Vagina (tissue), 2 donors: ENCODE measurements at places on chromosomes 4 and X. TPM values are rescaled to one million over a fixed set of nuclear protein-coding genes. Genes with fewer than 3 reads are reported as not detected.

GC gene
- total RNA-seq, result not detected

DNA sequence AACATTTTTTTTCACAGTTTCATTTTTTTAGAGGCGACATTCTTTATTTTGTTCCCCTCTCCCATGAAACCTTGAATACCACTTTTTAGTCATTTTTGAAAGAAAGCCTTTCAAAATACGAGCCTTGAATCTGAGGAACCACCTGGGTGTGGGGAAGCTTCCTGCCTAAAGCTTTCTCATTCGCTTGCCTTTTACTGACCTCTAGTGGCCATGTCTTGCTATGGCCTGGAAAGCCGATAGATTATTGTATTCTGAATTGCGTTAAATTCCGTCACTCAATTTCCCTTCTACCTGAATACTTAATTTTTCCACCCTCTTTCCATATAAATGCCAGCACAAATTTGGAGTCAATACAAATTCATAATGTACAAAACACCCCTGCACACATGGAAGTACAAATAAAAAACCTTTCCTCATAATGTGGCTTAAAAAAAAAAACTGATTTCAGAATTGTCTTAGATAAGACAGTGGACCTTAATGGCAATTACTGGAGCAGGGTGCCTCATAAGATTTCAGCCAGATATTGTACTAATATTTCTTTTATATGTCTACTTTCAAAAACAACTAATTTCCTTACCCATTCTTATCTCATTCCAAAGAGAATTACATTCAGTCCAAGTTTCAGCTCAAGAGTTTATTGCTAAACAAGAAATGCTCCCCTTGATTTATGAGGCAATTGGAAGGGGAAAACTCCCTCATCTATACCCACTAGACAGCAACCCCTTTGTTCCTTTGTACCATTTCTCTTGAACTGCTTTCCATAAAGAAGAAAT, 217.9 kb downstream of the CENPC start:
- H3K27ac ChIP-seq, result no peak overlapping the region
- no peaks in the 10 kb centered on the region for H3K27me3 ChIP-seq
- no peaks in the 10 kb centered on the region for H3K36me3 ChIP-seq
- no peak for DNase-seq
- H3K4me3 ChIP-seq, result no peak overlapping the region

GRCh38 chr4:72055566-72055965, 23.8 kb downstream of the NPFFR2 start:
- H3K27ac ChIP-seq, result no peak overlapping the region
- H3K27me3 ChIP-seq, result no peaks in the 10 kb centered on the region
- DNase-seq, result no peak
- H3K36me3 ChIP-seq, result no peaks in the 10 kb centered on the region
- H3K4me3 ChIP-seq, result no peak overlapping the region

GRCh38 chrX:143757887-143758286, 37.3 kb upstream of the SPANXN2 start:
- H3K27ac ChIP-seq, result no peak overlapping the region
- H3K36me3 ChIP-seq, result no peaks in the 10 kb centered on the region
- no peaks in the 10 kb centered on the region for H3K4me1 ChIP-seq
- H3K27me3 ChIP-seq, result no peaks in the 10 kb centered on the region
- H3K4me3 ChIP-seq, result no peak overlapping the region

GRCh38 chr4:128787509-128788311, 21.8 kb upstream of the JADE1 start:
- no peaks in the 10 kb centered on the region for H3K4me1 ChIP-seq
- H3K27ac ChIP-seq, result no peak overlapping the region
- H3K27me3 ChIP-seq, result no peaks in the 10 kb centered on the region
- H3K36me3 ChIP-seq, result no peaks in the 10 kb centered on the region
- no peak overlapping the region for H3K4me3 ChIP-seq
